ENCODE measurements at places on chromosomes 13 and 19.
A peak's percentile ranks its signal among the peaks of the same experiment; 100 is the strongest.

DNA sequence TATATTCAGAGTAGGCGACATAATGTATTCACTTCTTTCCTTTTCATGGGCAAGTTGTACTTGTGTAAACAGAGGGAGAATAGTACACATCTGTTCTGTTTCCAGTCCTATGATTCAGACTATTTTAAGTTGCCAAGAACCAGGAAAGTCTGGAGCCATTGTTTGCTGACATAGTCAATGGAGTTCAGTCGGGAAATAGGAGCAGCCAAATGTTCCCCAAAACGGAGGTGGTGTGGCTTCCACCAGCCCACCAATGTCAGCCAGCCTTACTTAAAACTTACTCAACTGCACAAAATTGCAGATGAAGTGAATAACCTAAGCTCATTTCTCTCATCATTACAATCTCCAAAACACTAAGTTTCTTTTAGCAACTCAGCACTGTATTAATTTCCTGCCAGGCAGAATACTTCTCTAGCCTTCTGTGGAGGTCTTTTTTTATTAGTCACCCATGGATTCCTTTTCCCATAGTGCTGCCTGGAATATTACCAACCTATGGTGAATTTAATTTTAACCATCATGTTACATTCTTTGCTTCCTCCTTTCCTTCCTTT, 22.3 kb upstream of the CSNK1A1L start:
- no peak for DNase-seq

DNA sequence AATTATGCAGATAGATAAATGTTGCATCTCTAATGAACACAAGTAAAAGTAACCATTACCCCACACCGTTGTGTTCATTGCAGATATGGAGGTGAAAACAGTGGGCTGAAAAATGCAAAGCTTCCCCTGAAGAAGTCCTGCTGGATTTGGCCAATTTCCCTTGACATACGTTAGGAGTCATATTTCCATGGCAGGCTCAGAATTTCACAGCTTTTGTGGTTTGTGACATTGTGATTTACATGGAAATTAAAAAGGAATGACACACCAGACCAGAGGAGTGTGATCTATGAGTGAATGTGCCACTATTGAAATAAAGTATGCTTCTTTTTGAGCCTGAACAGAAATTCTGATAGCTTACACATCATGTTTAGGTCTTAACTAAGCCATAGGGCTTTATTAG, 221.1 kb upstream of the TMTC4 start:
- no peak for DNase-seq

DNA sequence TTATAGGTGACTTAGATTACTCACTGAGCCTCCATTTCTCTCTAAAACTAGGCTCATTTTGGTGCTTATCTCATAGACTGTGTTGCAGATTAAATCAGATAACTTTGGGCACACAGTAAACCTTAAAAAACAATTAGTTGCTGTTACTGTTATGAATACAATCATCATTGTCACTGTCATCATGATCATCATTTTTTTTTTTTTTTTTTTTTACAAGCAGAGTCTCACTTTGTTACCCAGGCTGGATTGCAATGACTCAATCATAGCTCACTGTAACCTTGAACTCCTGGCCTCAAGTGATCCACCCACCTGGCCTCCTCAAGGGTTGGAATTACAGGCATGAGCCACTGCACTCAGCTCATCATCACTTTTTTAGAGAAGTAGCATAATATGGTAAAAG, 60.0 kb downstream of the VWA8 start:
- DNase-seq: no peak

- no peak for DNase-seq
Measured at GRCh38 chr13:112852392-112852791, 116.6 kb upstream of the MCF2L start.

DNA sequence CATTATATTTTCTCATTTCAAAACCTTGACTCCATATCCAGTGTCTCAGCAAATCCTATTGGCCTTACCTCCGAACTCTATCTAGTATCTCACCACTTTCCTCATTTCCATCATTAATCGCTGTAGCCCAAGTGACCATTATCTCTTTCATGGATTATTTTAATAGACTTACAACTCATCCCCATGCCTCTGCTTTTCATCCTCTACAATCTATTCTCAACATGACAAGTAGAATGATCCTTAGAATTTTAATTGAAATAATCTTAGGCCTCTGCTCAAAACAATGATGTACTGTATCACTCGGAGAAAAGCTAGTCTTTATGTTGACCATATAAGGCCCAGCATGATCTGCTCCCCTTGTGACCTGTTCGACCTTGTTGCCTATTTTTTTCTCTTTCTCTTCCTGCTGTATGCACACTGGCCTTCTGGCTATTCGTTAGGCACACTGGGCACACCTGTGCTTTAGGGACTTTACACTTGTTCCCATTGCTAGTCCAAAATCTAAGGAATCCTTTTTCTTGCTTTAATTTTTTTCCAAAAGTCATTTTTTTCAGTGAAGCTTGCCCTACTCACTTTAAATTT, 21.4 kb downstream of the DNAJC15 start:
- DNase-seq: no peak

GRCh38 chr19:32824191-32824751, 45.3 kb downstream of the SLC7A9 start:
- DNase-seq: no peak

DNA sequence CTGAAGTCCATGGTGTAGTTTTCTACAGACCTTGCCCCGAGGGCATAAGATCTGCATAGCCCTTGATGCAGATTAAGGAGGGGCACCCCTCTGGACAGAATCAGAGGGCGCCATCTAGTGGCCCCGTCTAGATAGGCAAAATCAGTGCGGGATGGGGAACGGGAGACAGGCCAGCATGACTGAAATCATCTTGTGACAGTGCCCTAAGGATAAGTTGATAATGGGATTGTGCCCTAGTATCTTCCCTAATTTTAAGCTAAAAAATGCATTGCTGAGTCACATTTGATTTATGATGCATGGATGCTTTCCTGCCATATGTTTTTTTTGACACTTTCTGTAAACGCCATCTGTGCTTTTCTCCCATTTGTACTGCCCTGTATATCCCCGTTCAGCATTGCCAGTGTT, 19.0 kb upstream of the GPI start:
- peak; percentile 69 for DNase-seq

DNA sequence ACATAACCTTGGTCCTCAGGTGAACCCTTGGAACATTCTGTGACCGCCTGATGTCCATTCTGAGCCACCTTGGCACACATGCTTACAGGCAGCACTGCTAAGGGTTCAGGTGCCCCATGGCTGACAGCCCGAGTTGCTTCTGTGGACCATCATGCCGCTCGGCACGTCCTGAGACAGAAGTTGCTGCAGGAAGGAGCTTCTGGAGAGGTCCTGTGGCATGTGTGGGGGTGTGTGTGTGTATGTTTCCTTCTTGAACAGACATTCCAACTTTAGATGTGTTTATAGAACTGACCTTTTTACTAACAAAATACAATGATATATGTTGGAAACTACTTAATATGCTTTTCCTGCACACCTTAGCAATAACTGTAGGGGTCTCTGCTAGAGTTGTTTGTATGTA, 4.8 kb upstream of the C1QTNF9 start:
- no peak for DNase-seq
